Foreskin melanocyte (primary cell): ENCODE measurements at places on chromosomes 12 and 14.

DNA sequence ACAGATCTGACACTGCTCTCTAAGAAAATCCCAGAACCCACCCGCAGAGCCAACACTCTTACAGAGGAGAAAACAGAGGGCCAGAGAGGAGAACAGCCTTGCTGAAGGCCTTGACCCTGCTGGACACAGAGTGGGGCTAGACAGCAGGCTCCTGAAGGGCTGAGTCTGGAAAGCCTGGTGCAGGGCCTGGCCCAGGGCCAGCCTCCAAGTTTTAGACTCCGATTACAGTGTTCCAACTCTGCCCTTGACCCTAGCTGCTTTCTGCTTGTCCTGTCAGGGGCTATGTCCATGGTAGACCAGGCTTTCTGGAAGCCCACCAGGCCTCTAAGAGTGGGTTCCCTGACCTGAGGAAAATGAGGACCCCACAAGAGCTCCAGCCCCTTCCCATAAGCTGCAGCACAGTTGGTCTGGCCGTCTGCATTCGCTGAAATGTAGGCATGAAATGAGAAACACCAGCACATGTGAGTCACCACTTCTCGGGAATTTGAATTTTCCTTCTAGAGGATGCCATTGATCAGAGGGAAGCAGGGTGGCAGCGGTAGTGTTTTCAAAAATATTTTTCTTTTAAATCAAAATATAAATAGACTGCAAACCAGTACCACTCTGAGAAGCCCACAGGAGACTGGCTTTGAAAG is 154.4 kb downstream of the CALM1 start:
- no peak for DNase-seq

GRCh38 chr14:64653900-64654245 is 50.4 kb upstream of the PLEKHG3 start:
- DNase-seq, result no peak

GRCh38 chr12:65335021-65335714 is 56.7 kb downstream of the MSRB3 start:
- peak; percentile 75 for DNase-seq

DNA sequence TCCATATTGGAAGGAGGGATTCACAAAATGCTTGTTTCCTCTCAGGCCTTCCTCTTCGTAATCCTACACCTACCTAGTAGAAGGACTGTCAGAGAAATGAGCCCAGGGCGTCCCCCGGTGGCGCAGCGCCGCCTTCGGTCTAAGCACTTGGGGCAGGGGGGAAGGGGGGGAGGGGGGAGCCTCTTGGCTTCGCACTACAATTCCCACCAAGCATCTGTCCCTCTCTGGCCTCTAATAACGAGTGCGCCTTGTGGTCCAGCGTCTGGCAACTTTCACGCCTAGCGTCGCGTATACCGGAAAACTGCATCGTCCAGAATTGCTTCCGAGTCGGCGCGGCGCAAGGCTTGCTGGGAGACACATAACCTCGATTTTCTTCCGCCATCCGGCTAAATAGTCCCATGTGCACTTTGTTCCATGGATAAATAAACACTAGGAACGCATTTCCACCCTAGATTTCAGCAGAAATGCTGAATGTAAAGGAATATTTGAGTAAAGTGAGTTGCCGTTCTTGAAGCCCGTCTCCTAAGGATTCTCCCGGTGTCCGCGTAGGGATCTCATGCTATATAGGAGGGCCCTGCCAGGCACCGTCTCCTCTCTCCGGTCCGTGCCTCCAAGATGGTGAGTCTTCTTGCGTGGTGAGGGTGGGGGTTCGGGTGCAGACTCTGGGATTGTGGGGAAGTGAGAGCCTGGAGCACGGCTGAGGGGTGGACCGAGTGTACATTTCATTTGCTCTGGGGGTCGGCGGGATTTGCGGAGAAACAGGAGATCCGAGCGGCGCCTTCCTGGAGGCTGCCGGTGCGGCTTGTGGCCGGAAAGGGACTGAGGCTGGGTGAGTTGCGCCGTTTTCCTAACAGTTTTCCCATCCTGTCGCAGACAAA is at the start of gene RPS26:
Gene RPS26, plus strand, starts transcription at position 367 of the 878 bp plus-strand sequence. Its CDS starts 249 bp downstream, at position 616.
- peak; percentile 100 for DNase-seq

DNA sequence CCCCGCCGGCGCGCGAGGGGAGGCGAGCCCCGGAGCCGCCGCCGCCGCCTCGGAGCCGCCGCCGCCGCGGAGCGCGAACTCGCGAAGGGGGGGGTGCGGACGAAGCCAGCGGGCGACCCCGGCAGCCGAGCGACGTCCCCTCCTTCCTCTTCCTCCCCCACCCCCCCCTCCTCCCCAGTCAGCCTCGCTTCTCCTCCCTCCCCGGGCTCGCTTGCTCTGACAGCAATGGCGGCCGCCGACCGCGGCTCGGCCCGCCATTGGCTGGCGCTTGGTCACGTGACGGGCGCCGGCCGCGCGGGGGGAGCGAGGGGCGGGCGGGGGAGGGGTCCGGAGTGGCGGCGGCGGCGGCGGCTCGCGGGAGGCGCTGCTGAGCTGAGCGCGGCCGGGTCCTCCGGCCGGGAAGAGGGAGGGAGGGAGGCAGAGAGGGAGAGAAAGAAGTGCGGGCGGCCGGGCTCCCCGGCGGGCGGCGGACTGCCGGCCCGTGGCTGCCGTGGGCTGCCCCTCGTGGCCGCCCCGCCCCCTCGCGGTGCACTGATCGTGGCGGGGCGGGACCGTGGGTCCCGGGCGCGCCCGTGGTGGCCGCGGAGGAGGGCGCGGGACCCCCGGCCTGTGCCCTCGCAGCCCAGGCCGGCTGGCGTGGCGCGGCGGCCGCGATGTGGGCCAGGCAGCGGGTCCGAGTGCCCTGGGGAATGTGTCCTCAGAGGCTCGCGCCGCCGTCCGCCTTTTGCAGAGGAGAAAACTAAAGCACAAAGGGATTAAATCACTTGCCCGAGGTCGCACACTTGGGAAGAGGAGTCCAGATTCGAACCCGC is at the start of gene MED13L:
Gene MED13L, minus strand, starts transcription at position 227 of the 812 bp plus-strand sequence. CDS start 562 bp downstream, outside the sequence.
- DNase-seq, result peak; percentile 61

GRCh38 chr12:26090836-26091510 is 33.9 kb downstream of the BHLHE41 start:
- no peak for DNase-seq

DNA sequence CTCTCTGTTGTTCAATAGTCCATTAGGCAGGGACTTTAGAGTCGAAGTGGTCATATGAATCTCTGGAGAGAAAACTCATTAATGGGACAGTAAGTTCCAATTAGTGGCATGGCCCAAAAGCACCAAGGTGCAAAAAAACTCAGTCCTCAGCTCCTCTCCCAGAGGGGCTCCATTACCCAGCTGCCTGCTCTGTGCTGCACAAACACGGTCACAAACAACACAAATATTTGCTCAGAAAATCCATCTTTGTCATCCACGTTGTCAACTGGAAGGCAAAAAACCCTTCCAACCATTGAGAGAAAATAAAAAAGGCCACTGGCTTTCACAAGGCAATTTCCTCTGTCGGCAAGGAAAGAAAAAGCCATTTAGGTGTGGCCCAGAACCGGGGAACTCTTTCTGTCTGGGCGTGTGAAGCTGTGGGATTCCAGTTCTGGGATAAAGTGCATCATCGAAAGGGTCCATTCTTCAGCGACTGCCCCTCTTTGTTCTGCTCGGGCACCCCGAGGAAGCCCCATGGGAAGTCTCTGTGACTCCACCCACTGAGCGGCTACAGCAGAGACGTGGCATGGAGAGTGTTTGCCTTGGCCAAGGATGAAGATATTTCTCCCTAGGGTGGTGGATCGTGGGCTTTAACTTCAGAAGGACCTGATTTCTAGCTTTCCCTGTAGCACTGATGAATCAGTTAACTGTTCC is 137.6 kb downstream of the VRK1 start:
- DNase-seq, result no peak

DNA sequence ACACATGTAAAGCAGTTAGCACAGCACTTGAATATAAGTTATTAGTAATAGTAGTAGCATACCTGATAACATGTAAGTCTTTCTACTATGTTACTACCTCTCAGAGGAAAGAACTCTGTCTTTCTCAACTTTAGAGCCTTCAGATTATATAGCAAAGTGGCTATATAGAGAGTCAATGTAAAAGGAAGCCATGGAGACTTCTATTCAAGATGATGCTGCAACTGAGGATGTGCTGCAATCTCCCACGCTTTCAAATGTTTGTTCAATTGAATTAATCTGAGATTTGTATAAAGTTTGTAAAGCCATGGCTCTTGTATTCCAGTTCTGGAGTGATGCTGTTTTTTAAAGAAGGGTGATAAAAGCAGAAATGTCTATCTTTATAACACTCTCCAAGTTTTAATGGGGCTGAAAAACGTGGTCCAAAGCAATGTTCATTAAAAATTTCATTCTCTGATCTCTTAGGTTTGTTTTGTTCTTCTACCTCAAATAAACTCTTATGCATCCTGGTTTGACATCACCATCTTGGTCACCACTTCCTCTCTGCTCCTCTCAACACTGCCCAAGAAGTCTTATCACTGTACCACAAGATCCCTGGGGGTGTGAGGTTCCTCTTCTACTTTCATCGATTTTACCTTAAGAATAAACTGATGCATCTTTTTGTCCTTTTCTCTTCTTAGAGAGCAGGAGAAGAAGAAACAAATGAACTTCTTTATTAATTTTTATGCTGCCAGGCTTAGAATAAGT is 40.6 kb downstream of the C12orf42 start:
- no peak for DNase-seq

- no peak for DNase-seq
These were observed 17.7 kb downstream of the SMIM41 start for GRCh38 chr12:52097045-52097666.

- DNase-seq, result no peak
These were observed 88.7 kb upstream of the DHRS4 start for GRCh38 chr14:23864861-23865260.

DNA sequence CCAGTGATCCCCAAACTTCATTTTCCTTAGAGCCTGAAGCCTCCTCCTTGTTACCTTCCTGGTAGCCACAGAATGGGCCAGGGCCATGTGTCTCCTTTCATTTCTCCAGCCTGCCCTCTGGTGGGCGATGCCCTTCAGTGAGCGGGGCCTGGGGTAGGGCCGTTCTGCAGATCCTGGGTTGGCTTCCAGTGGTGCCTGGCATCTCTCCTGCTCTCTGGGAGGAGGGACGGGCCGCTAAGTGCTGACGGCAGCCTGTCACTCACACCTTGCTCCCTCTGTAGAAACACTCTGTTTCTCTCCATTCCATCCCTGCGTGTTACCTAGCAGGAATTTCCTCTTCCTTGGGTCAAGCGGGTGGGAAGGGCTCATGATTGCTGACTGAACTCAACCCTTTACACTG is 232.1 kb downstream of the CACNA1C start:
- peak; percentile 48 for DNase-seq

- DNase-seq, result no peak
These were observed 41.4 kb downstream of the PRPF40B start for GRCh38 chr12:49664591-49665239.

- no peak for DNase-seq
These were observed 29.1 kb downstream of the BBOF1 start for GRCh38 chr14:74048281-74048680.

GRCh38 chr12:129096968-129097367 is 243.7 kb downstream of the GLT1D1 start:
- DNase-seq, result no peak

- no peak for DNase-seq
These were observed 4.7 kb upstream of the TUBA1C start for GRCh38 chr12:49260166-49260565.

- no peak for DNase-seq
These were observed 115.2 kb upstream of the MAP1LC3B2 start for GRCh38 chr12:116443821-116444589.

DNA sequence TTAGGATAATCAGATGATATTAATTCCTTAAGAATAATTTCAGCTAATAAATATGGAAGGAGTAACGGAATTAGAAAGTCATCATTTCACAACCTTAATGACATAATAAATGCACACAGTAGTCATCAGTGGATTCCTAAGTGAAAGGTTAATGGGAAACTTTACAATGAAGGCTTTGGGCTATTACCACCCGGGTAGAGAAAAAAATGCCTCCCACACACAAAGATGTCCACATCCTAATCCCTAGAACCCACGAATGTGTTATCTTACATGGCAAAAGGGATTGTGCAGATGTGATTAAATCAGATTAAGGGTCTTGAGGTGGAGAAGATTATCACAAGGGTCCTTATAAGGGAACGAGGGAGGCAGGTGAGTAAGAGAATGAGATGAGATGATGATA is 5.6 kb downstream of the TMED10 start:
- DNase-seq, result no peak

DNA sequence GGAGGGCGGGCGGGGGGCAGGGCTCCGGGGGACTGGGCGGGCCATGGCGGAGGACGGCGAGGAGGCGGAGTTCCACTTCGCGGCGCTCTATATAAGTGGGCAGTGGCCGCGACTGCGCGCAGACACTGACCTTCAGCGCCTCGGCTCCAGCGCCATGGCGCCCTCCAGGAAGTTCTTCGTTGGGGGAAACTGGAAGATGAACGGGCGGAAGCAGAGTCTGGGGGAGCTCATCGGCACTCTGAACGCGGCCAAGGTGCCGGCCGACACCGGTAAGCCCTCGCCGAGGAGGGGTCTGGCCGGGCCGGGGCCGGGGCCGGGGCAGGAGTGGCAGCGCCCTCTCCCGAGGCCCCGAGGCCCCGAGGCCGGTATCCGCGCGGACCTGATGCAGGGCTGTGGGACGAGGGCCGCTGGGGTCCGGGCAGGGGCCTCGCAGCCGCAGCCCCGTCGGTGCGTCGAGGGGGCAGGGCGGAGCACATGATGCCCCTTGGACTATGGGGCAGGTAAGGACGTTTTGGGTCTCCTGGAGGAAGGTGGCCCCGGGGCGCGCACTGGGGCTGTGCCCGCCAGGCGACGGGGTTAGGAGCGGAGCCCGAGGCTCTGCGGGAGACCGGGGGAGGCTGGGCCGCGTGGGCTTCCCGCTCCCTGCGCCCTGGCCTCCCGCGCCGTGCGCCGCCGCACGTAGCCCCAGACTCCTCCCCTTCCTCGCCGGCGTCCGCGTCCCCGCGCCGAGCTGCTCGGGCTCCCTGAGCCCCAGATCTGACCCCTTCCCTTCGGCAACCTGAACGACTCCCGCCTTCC is at the start of gene TPI1:
Gene TPI1, plus strand, starts transcription at position 119 of the 798 bp plus-strand sequence. Its CDS starts 36 bp downstream, at position 155.
- peak; percentile 52 for DNase-seq

- no peak for DNase-seq
These were observed 126.1 kb downstream of the SLC38A6 start for GRCh38 chr14:61106959-61107641.

- DNase-seq, result no peak
These were observed 180.1 kb upstream of the ARID2 start for GRCh38 chr12:45549337-45549902.

- no peak for DNase-seq
These were observed 2.7 kb downstream of the BTBD7 start for GRCh38 chr14:93329965-93330608.

DNA sequence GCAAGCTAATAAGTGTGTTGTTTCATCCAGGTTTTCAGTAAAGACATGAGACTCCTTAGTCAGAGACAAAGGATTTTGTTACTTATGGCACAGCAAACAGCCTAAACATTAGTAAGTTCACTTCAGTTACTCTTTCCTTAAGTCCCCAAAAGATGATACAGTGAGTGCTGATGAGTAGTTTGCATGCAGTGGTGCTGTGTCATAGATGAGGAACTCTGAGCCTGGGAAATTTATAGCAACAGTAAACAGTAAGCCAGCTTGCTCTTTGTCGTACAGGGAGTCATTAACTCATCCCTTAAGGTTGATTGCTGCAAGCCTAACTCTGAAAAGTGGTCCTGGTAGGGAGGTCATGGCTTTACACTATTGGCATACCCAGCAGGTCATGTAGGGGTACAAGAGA is 208.6 kb upstream of the OR4E1 start:
- no peak for DNase-seq

GRCh38 chr12:127861406-127861805 is 405.6 kb upstream of the TMEM132C start:
- no peak for DNase-seq

GRCh38 chr14:95313707-95314106 is 6.0 kb downstream of the CLMN start:
- DNase-seq, result peak; percentile 57
